NCI-H69 (cell line): ENCODE measurements at places on chromosomes 2 and 18.

- DNase-seq = no peak
Measured at GRCh38 chr2:201942531-201942930, 91.1 kb upstream of the FZD7 start.

DNA sequence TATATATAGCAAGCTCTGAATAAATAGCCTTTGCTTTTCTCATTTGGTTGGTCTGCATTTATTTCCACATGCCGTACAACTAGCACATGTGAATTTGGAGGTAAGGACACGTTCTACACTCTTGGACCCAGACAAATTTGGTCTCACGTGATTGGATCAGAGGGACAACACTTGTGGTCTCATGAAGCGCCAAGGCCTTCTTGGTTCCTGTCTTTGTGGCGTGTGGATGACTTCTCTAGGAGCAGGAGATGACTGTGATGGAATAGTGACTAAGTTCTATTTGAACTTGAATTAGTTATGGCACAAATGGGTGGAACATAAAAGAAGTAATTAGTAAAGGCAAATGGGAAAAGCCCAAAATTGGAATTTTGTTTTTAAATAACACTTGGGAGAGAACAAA lies 206.9 kb downstream of the BCL2 start:
- no peak for DNase-seq

- DNase-seq = peak; percentile 25
Measured at GRCh38 chr2:88626171-88627054, 851 bp downstream of the EIF2AK3 start.

- DNase-seq = no peak
Measured at GRCh38 chr2:74429487-74430451, 8.2 kb downstream of the WDR54 start.

GRCh38 chr2:428591-428990 lies 140.7 kb upstream of the ALKAL2 start:
- no peak for DNase-seq

GRCh38 chr2:138421971-138422335 lies 79.6 kb upstream of the SPOPL start:
- DNase-seq = peak; percentile 6

- no peak for DNase-seq
Measured at GRCh38 chr2:39099870-39100728, 20.8 kb downstream of the SOS1 start.

- DNase-seq = no peak
Measured at GRCh38 chr2:235820571-235820970, 326.7 kb downstream of the AGAP1 start.

DNA sequence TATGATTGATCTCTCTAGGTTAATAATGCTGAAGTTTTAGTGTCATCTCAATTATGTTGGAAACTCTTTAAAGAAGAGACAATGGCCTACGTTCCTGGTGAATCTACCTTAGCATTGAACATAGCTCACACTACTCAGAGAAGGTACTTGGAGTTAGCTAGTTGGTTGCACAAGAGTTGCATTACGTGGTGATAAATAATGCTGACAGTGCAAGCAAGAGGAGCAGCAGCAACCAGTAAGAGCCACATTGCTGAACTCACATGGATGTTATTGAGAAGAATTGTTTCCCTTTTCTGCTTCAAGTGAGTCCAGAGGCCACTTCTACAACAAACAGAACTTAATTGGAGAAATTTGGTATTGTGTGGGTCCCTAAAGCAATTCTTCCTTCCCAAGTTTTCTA lies 737.1 kb downstream of the TDRD15 start:
- no peak for DNase-seq

DNA sequence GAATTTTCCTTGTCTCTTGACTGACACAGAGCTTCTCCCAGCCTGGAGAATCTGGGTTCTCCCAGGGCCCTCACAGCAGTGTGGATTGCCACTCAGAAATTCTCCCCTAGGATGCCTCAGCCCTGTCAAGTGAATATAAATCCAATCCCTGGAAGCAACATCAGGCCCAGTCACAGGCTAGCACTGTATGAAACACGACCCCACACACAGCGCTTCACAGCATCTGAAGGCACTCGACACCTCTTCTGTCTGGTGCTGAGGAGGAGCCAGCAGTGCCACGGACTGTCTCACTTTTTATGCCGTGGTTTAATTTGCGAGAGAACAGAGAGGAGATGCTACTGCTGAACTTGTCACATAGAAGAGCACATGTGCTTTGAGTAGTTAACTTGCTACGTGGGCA lies 164.5 kb downstream of the NAPG start:
- no peak for DNase-seq

GRCh38 chr2:121613774-121614173 lies 35.5 kb downstream of the CLASP1 start:
- no peak for DNase-seq

DNA sequence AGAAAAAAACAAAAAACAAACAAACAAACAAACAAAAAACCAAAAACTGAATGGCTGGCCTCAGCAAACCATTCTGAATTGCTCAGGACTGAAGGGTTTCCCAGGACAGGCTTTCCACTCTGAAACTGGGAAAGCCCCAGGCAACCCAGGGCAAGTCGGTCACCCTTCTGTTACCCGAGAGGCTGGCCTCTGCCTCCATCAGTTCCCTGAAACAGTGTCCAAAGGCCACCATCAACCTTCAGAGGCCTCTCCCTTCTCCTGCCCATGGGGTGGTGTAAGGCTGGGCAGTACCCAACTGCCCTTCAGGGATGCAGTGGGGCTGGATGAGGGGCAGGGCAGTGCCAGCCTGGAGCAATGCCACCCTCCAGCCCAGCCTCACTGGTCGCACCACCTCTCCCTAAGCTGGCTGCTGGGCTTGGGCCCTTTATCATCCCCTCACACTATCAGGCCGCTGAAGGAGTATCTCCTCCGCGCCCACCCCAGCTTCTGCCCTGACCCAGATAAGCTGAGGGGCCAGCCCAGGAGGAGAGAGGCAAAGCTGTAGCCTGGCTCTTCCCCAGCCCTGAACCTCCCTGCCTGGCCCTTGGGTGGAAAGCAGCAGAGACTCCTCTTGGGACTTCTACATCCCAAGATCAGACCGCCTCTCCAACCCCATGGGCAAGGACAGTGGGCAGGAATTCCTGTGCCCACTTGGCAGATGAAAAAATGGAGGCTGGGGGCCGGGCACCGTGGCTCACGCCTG lies 35.9 kb downstream of the ZFP36L2 start:
- no peak for DNase-seq

DNA sequence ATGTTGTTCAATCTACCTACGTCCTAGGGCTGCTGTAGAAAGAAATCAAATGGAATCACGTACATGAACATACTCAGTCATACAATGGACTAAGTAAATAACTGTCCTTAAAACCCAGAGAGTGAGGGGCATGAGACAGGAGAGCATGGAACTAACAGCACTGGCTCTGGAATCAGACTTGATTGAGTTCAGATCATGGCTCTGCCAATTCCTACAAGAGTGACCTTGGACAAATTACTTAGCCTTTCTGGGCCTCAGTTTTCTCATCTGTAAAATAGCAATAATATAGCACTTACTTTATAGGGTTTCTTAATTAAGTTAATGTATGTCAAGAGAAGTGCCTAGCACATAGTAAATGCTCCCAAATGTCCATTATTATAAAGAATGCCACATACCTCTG lies 106.8 kb downstream of the HNRNPLL start:
- no peak for DNase-seq

- peak; percentile 58 for DNase-seq
Measured at GRCh38 chr2:177165061-177165583, 47.5 kb upstream of the HNRNPA3 start.

GRCh38 chr2:232340171-232340935 lies 38.2 kb upstream of the ALPP start:
- DNase-seq = no peak

- no peak for DNase-seq
Measured at GRCh38 chr2:241282555-241282954, 32.9 kb downstream of the HDLBP start.

DNA sequence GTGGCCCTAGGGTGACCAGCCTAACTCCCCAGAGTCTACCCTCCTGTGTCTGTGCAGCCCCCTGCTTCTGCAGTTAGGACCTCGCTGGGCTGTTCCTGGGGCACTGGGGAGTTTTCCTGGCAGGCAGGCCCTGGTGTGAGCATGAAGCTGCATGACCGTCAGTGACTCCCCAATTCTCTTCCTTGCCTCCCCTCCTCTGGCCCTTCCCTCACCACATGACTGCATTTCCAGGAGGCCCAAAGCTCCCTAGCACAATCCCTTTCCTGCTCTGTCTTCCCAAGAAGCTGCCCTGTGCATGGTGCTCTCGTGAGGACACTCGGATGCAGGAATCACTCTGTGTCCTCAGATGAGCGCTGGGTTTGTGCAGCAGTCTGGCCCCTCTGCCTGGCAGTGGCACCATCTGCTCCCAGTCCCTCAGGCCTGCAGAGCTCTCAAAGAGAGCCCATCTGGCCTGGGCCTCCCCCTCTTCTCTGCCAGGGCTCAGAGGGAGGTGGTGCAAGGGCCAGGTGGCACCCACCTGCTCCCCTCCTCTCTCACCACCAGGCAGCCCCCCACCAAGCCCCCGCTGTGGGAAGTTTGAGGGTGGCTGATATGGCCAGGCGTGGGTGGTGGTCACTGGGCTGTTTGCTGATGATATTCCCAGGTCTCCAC lies 125.6 kb upstream of the HS6ST1 start:
- peak; percentile 44 for DNase-seq

DNA sequence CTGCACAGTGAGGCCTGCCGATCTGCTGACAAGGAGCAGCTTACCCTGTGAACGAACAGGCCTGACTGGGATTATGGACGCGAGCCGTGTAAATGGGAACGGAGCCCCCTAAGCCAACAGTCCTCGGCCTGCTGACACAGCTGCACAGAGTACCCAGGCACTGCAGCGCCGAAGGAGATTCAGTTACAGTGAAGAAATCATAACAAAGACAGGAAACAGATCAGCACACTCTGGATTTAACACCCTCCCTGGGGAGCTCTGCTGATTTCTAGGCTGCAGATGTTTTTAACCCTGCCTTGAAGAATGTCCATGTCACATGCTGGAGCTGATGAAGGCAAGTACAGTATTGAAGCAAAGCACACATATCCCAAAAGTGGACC lies 43.4 kb downstream of the COLEC12 start:
- peak; percentile 76 for DNase-seq

DNA sequence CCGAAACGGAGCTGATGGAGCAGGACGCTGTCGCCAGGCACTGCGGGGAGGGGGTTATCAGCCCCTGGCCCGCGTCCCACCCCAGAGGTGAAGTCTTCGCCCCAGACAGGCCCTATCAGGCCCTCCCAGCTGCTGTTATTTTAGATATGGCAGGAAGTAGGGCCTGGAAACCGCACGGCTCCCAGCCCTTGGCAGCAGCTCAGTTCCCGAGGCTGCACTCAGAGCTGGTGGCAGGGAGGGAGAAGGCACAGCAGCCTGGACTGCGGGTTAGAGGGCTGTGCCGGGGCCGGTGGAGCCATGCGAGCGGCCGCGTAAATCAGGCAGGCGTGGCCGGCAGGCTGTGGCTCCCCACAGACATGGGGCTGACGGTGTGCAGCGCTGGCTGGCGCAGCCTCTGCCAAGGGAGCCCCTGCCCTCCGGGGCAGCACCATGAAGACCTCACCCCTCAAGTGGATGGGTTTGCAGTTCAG lies 111.4 kb downstream of the NFATC1 start:
- no peak for DNase-seq
